A549 treated with RU486 at 1 μM for 4 hours (cell line): ENCODE measurements at places on chromosomes 1 and 21. TPM values are rescaled to one million over a fixed set of nuclear protein-coding genes. Genes with fewer than 3 reads are reported as not detected.

The KLHDC9 gene
- 1.2 to 2.4 TPM (median 1.6 TPM) in 5 replicates for total RNA-seq

The LYPLA2 gene
- 53.7 to 62.8 TPM (median 57.9 TPM) in 5 replicates for total RNA-seq

The TMEM234 gene
- total RNA-seq: 6.8 to 10.1 TPM (median 9.9 TPM) in 5 replicates

The C1orf198 gene
- 13.9 to 19.8 TPM (median 18.4 TPM) in 5 replicates for total RNA-seq

The BTG2 gene
- 10.8 to 14.6 TPM (median 14.5 TPM) in 5 replicates for total RNA-seq

The MROH9 gene
- not detected in 5 replicates for total RNA-seq

The AHCYL1 gene
- total RNA-seq: 42.8 to 58.6 TPM (median 51.6 TPM) in 5 replicates

The NR5A2 gene
- total RNA-seq: 3.1 to 7.0 TPM (median 5.6 TPM) in 5 replicates

The TMEM200B gene
- 0.07 to 0.16 TPM (median 0.15 TPM) in 4 of 5 replicates, not detected in the other for total RNA-seq

The HAX1 gene
- total RNA-seq: 91.2 to 107 TPM (median 95.4 TPM) in 5 replicates

The NR0B2 gene
- not detected in 5 replicates for total RNA-seq

The KIFAP3 gene
- total RNA-seq: 7.0 to 13.3 TPM (median 12.2 TPM) in 5 replicates

The AMY1C gene
- not detected in 5 replicates for total RNA-seq

The CAPN9 gene
- not detected in 5 replicates for total RNA-seq

The EPHB2 gene
- 39.4 to 58.1 TPM (median 49.1 TPM) in 5 replicates for total RNA-seq

The HES5 gene
- total RNA-seq: not detected in 5 replicates

The FMOD gene
- 0.09 to 0.10 TPM in 2 of 5 replicates, not detected in the others for total RNA-seq

The MPL gene
- total RNA-seq: 0.31 TPM in 1 of 5 replicates, not detected in the others

The AGMAT gene
- 5.5 to 8.2 TPM (median 7.2 TPM) in 5 replicates for total RNA-seq

The PEX19 gene
- 20.5 to 32.1 TPM (median 23.6 TPM) in 5 replicates for total RNA-seq

The TRIM46 gene
- 1.1 to 2.2 TPM (median 1.4 TPM) in 5 replicates for total RNA-seq

The GSTM1 gene
- not detected in 5 replicates for total RNA-seq

The RGS8 gene
- total RNA-seq: not detected in 5 replicates

The PARS2 gene
- 3.8 to 5.0 TPM (median 4.4 TPM) in 5 replicates for total RNA-seq

The ACBD6 gene
- total RNA-seq: 55.7 to 59.4 TPM (median 57.7 TPM) in 5 replicates

The TTC34 gene
- 0.02 to 0.05 TPM (median 0.03 TPM) in 5 replicates for total RNA-seq

The BGLAP gene
- 0.66 TPM in 1 of 5 replicates, not detected in the others for total RNA-seq

The CAMK2N1 gene
- 27.4 to 53.4 TPM (median 53.3 TPM) in 5 replicates for total RNA-seq

The BSND gene
- not detected in 5 replicates for total RNA-seq
